ENCODE measurements at places on chromosomes 5 and 9.
A peak's percentile ranks its signal among the peaks of the same experiment; 100 is the strongest.

DNA sequence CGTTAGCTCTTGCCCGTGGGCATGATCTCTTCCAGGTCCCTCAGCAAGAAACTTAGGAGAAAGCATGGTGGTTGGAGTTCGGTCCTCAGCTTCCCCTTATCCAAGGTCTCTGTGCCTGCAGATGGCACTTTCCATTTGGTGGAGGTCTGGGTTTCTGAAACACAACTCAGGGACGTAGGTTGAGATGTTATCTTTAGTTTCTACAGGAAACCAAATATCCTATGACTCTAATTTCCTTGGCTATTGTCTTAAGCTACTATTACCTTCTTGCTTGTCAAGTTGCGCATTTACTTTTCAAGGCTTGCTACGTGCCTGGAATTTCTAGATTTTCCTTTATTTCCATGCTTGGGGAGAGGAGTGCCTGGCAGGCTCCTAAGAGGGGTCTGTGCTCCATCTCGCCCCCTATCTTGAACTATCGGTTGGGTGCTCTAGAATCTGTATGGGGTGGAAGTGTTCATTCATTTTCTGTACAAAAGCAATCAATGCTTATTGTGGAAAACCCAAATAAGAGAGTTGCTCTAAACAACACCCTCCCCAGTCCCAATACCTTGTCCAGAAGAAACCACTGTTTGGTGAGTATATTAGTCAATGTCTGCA is 32.9 kb upstream of the KCNIP1 start:
- DNase-seq: no peak

DNA sequence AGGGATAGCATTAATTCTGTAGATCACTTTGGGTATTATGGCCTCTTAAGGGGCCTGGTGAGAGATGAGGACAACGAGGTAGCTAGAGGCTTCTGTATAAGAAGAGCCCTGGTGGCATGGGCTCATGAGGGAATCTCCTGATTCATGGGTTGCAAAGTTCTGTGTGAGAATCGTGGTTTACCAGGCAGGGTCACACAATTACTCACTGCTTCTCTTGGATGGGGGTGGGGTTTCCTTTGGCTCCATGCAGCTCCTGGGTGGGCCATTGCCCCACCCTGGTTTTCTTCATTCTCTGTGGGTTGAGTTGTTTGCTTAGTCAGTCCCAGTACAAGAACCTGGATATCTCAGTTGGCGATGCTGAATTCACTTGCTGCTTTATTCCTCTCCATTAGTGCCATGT is 30.9 kb upstream of the TNFSF15 start:
- DNase-seq: peak; percentile 7

- DNase-seq: peak; percentile 51
These were observed 9.0 kb downstream of the CD274 start for GRCh38 chr9:5459289-5459829.

- DNase-seq: no peak
These were observed 97.3 kb upstream of the SPATA31C2 start for GRCh38 chr9:88235615-88236014.

- DNase-seq: no peak
These were observed 379.4 kb downstream of the SEMA5A start for GRCh38 chr5:9166202-9167112.

GRCh38 chr5:88934439-88934838 is 51.5 kb upstream of the MEF2C start:
- no peak for DNase-seq

- DNase-seq: no peak
These were observed 236.0 kb downstream of the CD180 start for GRCh38 chr5:66960369-66961137.

DNA sequence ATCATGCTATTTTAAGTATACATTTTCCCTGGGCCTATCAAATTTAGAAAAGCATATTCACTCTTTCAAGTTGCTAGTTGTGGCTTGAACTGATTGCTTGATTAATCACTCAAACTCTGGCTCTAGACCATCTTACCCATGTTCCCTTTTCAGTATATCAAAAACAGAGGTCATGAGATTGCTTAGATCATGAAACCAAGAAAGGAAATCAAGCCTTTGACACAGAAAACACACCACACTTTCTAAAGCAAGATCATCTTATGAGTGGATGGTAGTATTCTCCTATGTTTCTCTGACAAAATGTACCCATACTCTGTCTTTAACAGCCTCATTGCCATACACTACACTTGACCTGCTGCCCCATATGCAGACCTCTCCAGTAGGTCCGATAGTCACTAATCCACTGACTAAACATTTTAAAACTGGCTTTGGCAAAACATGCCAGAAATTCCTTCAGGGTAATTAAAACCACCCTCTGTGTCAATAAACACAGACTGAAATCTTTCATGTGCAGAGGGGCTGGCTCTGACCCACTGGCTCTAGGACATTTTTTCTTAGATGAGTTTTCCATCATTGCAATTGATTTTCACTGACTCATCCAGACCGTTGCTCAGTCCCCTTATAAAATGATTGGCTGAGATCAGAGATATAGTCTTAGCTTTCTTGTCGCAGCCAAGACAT is 18.2 kb downstream of the PPP2R2B start:
- DNase-seq: no peak

DNA sequence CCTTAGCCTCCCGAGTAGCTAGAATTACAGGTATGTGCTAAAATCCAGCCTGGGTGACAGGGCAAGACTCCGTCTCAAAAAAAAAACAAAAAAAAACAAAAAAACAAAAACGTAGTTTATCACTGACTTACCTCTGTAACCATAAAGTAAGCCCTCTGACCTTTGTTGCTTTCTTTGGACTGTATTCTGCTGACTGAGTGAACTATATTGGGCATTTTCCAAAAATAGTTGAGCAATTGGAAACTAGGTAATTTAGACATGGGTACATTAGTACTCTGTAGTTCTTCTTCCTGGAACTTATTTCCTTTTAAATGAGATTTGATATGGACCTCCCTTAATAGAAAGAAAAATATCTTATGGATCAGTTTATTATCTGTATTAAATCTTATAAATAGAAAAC is 66.6 kb downstream of the ANKHD1 start:
- no peak for DNase-seq

- no peak for DNase-seq
These were observed 15.0 kb downstream of the ORM2 start for GRCh38 chr9:114344692-114345091.

DNA sequence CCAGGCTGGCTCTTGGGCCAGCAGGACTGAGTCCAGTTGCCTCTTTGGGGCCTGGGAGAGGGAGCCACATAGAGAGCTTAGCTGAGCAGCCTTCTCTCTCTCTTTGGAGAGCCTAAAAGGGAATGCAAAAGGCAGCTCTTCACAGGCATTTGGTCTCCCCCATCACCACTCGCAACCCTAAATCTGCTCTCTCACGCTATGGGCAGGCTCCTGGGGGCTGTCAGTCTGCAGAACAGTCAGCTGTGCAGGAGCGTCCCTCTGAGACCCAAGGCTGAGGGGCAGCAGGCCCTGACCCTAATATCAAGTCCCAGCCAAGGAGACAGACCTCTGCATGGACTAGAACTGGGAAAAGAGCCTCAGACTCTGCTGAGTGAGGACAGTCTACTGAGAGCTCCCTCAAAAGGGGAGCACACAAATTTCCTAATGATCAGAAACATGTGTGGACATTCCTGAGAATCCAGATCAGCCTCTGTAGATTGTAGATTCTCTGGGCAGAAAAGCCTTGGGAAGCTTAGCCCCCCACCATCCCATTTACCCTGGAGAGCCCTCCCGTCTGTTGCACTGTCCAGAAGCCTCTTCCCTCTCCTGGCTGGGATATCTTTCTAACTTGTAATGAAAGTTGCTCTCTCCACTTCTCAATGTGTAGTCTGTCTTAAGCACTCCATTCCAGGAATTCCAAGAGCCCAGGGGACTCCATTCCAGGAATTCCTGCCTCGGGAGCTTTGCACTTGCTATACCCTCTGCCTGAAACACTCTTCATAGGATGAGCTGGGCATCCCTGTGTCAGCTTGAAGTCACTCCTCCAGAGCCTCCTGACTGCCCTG is 79.4 kb downstream of the FAM114A2 start:
- DNase-seq: no peak

GRCh38 chr5:146667633-146668272 is 151.8 kb upstream of the GPR151 start:
- no peak for DNase-seq

DNA sequence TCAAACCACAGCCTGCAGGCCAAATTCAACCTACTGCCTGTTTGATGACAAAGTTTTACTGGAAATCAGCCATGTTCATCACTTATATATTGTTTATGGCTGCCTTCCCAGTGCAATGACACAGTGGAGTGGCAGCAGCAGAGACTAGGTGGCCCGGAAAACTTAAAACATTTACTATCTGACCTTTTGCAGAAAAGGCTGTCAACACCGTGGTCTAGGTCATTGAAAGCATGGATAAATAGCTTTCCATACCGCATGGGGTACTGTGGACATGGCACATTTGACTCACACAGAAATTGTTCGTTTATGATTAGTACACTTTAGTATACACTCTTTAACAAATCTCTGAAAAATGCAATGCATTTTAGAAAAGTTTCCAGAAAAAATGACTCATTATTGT is 298.3 kb upstream of the EFNA5 start:
- DNase-seq: no peak

Measured in stimulated activated CD4-positive, alpha-beta T cell treated with anti-CD3 and anti-CD28 coated beads, Interleukin-4, amount 100 ng/mL, for 24 hours (primary cell).